ENCODE measurements at places on chromosomes 2 and 18. TPM values are rescaled to one million over a fixed set of nuclear protein-coding genes. Genes with fewer than 3 reads are reported as not detected.

The EVA1A gene
- total RNA-seq = 29.3 TPM

The CCDC150 gene
- total RNA-seq = 6.7 TPM

The HOXD13 gene
- total RNA-seq = not detected

The HOXD10 gene
- not detected for total RNA-seq

The ABCG5 gene
- total RNA-seq = under 0.01 TPM

The EFR3B gene
- total RNA-seq = 3.3 TPM

The CTIF gene
- 19.8 TPM for total RNA-seq

The GNAL gene
- 0.31 TPM for total RNA-seq

The GKN2 gene
- total RNA-seq = not detected

The MAL gene
- total RNA-seq = not detected

Measured in aortic smooth muscle cell (primary cell).